Eye (tissue), 1 donor: ENCODE measurements at places on chromosomes 12 and 14.

- peak; percentile 98 for DNase-seq
These were observed 6.2 kb downstream of the MAP3K12 start for GRCh38 chr12:53492830-53493609.

DNA sequence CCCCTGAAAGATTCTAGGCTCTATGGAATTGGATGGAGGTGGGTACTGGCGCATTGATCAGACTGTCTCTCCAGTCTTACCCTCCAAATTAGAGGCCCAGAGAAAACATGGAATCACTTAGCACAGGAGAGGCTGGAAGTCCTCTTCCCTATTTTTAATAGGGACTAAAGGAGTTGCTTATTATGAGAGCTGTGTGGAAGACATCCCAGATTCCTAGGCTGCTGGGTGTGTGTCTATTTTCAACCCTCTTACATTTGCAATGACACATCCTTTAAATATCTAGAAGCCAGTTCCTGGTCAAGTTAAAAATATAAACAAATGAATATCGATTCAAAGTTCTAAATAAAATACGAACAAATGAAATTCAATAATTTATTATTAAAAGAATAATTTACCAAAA lies 58.3 kb upstream of the ARID2 start:
- DNase-seq = no peak

GRCh38 chr14:96354246-96354645 lies 8.9 kb downstream of the ATG2B start:
- no peak for DNase-seq

- DNase-seq = no peak
These were observed 172.9 kb downstream of the CACNA1C start for GRCh38 chr12:2225696-2226095.

- no peak for DNase-seq
These were observed 62.8 kb downstream of the DENND5B start for GRCh38 chr12:31528095-31528494.

DNA sequence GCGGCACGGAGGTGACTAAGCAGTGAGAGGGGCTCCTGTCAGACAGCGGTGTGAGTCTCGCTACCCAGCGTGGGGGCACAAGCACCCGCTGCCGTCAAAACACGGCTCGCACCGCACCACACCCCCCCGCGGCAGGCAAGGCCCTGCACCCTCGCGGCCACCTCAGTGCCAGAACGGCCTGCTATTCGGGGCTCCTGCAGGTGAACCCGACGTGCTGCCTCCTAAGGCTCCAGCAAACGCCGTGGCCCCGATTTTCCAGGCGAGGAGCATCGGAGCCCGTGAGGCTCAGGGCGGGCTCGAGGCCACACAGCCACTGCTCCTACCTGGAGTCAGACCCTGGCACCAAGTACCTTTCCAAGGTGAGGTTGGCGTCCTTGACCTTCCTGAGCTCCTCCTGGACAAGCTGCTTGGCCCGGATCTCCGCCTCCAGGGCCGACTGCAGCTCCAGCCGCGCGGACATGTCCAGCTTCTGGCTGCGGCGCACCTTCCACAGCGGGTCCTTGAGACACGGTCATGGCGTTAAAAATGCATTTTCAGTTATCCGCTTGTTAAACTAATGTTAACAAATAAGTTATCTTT lies 41.8 kb downstream of the AMN start:
- DNase-seq = no peak

GRCh38 chr12:69396963-69397362 lies 37.4 kb downstream of the YEATS4 start:
- no peak for DNase-seq

- no peak for DNase-seq
These were observed 221.5 kb upstream of the DAAM1 start for GRCh38 chr14:58966997-58967396.

DNA sequence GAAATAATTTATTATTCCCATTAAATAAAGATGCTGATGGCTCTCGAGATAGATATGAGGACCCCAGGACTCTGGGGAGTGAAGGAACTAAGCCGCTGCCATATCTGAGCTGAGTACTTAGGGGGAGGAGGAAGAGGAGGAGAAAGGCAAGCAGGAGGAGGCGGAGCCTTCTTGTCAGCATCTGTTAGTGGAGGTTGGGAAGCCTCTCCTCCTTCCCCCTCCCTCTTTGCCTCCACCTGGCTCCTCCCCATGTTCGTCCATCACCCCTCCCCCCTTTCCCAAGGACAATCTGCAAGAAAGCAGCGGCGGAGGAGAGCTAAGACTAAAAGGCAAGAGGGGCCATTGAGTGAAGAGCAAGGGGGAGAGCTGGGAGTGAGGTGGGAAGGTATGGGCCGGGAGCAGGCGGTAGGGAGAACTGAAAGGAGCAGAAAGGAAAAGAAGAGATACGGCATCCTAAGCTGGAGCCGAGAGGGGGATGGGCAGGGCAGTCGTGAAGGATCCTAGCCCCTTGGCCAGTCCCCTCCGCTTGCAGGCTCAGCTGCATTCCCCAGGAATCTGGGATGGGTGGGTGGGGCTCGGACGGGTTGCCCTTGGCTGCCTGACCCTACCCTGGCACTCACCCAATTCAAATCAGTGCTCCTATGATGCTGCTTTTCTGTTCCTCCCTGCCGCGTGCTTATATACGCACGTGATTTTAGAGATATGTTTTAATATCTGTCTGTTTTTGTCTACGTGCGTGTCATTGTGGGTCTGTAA lies at the start of gene PFKM:
Gene PFKM (plus strand): TSS at position 287 of the 756 bp plus-strand sequence. CDS start 3,411 bp downstream, outside the sequence.
- peak; percentile 98 for DNase-seq

DNA sequence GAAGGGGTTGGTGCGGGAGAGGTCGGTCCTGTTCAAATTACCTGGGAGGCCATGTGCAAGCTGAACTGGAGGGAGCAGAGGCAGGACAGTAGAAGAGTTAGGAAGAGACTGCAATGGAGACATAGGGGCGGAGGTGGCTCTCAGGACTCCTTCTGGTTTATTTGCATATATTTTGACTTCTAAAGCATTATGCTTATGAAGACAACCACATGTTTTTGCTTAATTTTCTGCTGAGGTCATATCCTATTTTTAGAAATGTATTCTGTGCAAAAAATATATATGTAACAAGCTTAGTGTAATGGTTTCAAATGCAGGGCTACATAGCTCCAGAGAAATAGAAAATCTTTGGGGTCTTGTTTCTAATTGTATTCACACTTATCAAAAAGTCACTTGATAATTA lies 137.0 kb upstream of the MDM1 start:
- DNase-seq = no peak

DNA sequence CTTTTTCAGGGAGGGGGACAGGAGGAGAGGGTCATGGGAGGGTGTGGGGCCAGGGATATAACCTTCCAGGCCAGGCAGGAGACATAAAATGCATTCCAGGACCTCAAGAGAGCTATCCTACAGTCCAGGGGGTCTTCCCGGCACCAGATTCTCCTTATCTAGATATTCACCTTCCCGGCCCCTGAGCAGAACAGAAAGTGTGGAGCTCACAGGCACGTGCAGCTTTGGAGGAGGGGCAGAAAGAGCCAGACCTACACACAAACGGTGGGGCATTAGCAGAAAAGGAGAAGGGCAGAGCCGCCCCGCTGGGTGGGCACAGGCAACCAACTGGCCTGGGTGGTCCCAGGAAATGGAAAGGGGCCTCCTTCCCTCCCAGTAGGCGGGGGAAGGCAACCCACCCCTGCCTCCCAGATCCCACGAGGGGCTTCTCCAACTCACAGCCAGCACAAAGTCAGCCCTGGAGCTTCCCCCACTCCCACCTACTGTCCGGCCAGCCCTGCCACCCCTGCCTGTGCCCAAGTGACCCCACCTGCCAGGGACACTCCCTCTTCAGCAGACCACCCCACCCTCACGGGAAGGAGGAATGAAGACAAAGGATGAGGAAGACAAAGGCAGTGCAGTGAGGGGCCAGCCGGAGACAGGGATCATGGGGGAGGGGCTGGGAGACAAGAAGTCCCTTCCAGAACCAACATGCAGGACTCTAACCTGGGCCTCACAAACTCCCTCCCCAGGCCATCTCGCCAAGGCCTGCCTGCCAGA lies 33.3 kb downstream of the CCDC85C start:
- peak; percentile 62 for DNase-seq

- no peak for DNase-seq
These were observed 31.9 kb upstream of the FBXO34 start for GRCh38 chr14:55239320-55239719.

DNA sequence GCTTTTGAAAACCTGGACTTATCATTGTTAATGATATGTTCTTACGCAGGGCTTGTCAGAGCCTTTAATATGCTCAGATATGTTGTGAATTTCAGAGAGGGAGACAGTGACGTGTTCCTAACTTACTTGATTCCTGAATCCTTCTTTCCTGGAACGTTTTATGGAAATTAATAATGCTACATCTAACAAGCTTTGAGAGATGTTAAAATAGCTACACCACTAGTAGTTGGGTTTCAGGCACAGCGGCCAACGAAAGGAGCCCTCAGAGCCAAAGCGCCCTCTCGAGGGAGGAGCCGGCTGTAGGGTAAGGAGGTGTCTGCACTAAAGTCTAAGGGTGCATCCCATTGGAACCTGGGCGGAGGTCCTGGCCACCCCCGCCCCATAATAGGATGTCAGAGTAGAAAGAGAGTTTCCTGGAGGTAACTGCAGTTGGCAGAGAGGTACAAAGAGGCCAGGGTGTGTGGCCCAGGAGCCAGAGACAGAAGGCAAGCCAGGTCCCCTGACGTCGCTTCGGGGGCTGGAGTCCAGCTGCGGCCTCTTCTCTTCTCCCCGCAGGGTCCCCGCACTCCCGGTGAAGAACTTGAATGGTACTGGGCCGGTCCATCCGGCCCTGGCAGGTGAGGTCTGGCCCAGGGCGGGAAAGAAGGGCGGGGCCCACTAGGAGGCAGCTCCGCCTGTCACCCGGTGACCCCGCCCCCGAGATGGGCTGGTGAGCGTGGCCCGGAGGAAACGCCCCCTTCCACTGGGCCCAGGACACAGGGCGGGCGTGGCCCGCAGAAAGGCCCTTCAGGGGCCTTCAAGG lies 36.3 kb downstream of the DTX1 start:
- DNase-seq = peak; percentile 25

DNA sequence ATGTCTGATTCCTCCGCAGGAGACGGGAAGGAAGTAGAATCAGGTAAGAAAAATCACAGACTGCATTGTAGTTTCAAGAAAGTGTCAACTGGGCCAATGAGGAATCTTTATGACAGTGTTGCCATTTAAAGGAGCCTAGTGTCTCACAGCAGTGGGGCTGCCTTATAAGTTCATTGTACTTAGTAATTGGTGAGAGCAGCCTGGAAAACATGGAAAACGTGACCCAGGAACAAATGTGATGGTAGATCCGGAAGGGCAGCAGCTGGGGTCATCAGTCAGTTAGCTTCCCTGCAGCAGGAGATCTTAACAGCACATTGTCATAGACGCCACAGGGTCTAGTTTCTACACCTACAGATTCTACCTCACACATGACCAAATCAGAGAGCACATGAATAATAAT lies 630.0 kb upstream of the LMO3 start:
- DNase-seq = no peak

DNA sequence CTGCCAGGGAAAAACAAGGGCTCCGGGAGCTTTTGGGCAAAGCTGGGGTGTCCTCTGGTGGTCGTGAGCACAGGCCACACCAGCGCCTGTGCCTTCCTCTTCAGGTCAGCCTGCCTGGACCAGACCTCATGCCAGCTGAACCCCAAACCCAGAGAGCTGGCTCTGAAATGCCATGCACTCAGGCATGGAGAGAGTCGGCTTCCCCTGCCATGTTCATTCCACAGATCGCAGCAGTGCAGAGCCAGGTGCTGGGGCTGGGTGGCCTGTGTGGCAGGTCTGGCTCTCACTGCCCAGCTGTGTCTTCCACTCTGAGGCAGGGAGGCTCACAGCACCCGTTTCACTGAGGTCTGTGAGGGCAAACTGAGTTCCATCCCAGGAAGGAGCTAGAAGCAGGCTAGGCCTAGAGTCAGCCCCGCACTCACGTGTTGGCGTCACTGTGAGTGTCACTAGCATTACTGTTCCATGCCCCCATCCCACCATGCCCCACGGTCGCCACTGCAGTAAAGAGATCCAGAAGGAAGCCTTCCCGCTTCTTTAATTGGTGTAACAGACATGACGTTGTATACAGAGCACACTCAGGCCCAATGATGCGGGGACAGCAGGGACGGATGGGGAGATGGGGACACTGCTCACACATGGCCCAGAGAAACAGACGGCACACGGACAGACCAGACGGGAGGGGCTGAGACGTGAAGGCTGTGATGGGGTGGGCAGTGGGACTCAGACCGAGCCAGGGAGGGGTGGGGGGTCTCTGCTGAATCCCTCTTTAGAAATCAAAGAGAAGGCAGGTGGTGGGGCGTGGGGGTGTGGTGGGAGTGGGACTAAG lies 2.7 kb downstream of the ARL6IP4 start:
- DNase-seq = no peak

DNA sequence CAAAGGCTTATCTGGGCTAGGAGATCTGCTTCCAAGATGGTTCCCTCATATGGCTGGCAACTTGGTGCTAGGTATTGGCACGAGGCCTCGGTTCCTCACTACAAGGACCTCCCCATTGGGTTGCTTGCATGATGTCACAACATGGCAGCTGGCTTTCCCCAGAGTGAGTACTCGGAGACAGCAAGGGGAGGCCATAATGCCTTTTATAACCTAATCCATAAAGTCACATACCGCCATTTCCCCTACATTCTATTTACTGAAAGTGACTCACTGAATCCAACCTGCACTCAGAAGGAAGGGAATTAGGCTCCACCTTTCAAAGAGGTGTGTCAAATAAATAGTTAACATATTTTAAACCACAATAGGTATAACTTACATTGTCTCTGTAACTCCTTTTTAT lies 130.9 kb downstream of the SAMD4A start:
- no peak for DNase-seq

- no peak for DNase-seq
These were observed 112.0 kb upstream of the TMCC3 start for GRCh38 chr12:94762259-94762942.

DNA sequence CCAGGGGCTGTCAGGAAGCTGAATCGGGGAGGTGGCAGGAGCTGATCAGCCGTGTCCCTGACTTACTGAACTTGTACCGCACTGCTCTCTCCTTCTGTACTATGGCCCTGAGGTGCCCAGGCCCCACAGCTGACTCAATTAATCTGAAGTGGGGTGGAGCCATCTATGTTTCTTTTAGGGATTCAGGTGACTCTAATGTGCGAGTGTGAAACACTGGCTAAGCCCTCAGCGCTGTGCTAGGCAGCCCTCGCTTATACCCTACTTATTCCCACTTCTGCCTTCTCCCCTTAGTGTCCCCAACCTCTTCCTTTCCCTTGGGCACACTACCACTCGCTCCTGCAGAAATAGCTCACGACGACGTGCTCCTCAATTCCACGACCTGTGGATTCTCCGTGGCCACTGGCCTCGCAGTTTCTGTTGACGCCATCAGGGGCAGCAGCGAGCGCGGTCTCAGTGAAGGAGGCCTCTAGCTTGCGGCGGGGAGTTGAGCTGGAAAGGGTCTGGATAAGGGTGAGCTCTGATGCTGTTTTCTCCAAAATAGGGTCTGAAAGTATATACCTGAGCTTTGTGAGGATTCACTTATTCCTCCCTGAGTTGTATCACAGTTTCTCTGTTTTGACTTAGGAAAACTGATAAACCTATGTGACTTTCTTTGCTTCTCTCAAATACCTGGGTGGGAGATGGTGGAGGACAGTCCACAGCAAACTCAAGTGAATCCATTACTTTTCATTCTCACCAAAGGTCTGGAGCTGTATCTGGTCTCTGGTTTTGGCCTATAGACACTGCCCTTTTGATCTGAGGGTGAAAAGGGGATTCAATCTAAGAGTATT lies 167.6 kb downstream of the SLC41A2 start:
- DNase-seq = peak; percentile 61

GRCh38 chr14:61644834-61645233 lies 50.5 kb upstream of the HIF1A start:
- DNase-seq = peak; percentile 64
